NCI-H748 treated with DMSO at 0.1 percent for 48 hours (cell line): ENCODE measurements at places on chromosomes 4 and X.

- DNase-seq = no peak
Observed at GRCh38 chrX:150934453-150934852, 36.0 kb upstream of the CD99L2 start.

- DNase-seq = no peak
Observed at GRCh38 chr4:186487726-186488125, 67.6 kb downstream of the MTNR1A start.

DNA sequence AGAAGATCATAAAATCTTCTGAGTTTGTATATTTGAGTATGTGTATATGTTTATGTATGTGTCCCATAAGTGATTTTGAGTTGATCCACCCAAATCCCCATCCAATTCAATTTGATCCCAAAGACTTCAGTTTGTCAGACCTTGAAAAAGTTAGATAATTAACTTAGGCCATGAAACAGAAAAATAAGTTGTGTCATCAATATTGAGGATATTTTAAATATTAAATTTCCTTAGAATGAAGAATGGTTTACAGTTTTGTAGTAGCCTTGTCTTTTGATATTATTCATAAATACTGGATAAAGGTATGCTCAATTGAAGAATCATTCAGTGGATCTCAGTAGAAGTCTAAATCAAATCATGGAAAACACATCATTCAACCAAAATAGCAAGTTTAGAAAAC is 864.4 kb upstream of the INTU start:
- DNase-seq = no peak

DNA sequence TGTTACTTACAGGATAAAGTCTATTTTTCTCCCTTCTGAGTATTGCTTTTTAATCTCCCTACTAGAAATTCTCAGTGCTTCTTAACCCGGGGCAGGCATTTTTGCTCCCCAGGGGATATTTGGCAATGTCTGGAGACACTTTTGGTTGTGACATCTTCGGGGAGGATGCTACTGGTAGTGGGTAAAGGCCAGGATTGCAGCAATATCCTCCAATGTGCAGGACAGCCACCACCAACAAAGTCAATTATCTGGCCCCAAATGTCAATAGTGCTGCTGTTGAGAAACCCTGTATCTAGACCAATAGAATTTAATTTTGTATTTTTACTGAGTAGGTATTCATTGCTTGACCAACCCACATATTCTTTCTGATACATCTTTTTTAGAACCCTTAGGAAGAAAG is 669.5 kb upstream of the MAGEB2 start:
- DNase-seq = no peak

- DNase-seq = no peak
Observed at GRCh38 chr4:43959976-43960375, 488.6 kb downstream of the KCTD8 start.

GRCh38 chr4:151934766-151935165 is 174.0 kb upstream of the GATB start:
- no peak for DNase-seq

- no peak for DNase-seq
Observed at GRCh38 chrX:111386077-111386476, 25.9 kb downstream of the DCX start.

- DNase-seq = no peak
Observed at GRCh38 chr4:102402223-102402622, 56.9 kb upstream of the SLC39A8 start.

DNA sequence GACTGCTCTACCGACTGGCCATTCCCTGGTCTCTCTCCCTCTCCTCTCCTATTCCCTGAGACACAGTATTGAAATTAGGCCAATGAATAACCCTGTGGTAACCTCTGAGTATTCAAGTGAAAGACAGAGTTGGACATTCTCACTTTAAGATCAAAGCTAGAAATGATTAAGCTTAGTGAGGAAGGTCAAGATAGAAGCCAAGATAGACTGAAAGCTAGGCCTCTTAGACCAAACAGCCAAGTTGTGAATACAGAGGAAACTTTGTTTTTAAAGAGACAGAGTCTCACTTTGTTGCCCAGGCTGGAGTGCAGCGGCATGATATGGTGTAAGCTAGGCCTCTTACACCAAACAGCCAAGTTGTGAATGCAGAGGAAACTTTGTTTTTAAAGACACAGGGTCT is 64.6 kb downstream of the KDM6A start:
- DNase-seq = no peak

- no peak for DNase-seq
Observed at GRCh38 chr4:82697561-82697960, 101.0 kb downstream of the SCD5 start.

GRCh38 chr4:152634110-152634760 is 45.6 kb downstream of the TMEM154 start:
- DNase-seq = no peak

DNA sequence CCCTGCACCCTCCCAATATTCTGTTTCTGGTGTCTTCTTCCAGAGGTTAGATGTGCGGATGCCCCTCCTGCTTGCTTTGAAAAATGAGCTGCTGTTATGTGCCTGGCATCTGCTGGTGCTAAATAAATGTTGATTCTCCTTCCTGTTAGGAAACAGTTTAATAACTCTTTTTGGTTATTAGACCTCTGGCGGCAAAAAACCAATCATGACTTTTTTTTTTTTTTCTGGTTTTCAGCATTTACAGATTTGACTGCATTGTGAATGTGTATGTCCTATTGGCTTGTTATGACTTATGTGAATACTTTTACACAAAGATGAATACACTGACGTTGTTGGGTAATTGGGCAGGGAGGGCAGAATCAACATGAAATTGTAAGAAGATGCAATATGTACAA is 13.6 kb upstream of the TMEM156 start:
- no peak for DNase-seq

DNA sequence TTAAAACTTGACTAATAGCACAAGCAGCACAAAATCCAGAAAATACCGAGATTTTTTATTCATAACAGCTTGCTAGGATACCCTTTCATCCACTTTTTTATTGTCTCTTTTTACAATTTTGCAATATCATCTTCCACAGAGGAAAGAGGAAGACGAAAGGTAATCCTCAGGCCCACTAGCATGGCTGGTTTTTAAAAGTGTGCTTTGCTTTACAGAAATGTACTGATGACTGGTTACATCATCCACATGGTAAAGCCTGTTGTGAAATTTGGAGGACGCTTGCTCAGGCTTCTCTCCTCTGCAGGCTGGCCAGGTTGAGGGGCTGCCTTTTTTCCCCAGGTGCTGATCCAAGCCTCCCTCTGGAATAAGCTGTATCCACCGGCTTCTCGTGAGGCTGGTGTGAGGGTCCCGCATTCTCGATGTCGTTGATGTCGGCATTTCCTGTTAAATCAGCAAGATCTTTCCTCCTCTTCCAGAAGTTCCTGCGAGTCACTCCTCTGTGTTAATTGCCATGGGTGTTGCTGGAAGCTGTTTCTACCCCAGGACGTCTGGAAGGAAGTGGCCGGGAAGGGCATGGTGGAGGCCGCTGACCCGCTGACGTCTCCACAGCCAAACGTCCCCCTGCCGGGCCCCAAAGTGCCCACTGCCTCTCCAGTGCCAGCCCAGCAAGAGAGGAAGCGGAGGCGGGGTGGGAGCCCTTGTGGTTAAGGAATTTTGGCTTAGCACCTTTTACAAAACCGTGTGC is 5.8 kb upstream of the DGKQ start:
- no peak for DNase-seq

DNA sequence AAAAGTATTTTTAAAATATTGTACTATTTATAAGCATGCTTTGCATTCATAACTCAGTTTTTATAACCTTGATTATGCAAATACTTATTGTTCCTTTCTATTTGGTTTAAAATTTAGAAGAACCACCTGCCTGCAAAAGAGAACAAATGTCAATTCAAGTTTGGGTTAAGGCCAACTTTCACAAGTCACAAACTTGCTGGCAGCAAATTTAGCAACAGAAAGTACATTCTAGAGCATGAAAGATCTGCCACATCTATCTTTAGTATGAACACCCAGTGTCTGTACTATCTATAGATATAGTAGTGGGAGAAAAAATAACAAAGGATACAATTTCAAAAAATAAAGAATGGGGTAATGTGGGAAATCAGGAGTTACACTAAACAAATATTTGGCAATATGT is 1014.2 kb downstream of the C4orf33 start:
- no peak for DNase-seq

DNA sequence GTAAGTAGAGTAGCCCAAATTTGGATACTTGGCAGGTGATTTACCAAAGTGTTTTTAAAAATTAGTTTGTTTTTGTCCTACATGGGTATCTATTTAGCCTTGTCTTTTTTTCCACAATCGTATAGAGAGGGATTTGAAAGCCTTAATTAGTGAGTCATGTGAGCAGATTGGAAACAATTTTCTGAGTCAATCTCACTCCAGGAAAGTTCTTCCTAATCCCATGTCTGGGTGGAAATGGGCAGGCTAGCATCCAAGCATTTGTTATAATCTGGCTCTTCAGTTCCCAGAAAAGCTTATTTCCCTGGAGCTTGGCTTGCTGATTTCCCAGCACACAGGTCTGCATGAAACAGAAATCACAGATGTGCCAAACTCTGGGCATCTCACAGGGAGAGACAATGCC is 426.9 kb upstream of the BOD1L1 start:
- no peak for DNase-seq

DNA sequence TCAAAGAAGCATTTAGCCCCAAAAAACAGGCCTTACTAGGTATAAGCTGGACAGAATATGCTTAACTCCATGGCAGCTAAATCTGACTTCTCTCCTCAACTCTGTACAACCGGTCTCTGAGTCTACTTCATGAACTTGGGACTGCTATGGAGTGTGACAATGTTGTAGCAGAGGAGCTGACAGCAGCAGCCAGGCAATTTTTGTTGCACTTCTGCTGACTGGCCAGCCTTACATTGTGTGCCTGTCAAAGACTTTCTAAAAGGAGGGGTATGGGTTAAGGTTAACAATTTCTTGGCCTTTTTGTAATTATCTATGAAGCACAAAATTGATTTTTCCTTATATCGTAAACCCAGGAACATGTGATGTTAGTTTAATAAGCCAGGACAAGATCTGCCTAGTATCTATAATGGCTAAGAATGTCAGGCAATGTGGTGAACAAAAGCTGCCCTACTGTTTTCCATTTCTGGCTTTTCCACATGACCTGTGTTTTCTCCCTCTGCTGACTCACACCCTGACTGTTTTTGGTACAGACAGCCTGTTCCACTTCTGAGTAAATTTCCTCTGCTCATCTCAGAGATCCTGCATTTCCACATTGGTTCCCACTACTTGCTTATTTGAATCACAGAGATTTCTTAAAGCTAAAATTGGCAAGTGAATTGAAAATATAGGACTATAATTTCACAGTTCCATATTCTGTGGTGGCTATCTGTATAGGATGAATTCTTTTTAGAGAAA is 9.3 kb downstream of the NOX1 start:
- DNase-seq = no peak

DNA sequence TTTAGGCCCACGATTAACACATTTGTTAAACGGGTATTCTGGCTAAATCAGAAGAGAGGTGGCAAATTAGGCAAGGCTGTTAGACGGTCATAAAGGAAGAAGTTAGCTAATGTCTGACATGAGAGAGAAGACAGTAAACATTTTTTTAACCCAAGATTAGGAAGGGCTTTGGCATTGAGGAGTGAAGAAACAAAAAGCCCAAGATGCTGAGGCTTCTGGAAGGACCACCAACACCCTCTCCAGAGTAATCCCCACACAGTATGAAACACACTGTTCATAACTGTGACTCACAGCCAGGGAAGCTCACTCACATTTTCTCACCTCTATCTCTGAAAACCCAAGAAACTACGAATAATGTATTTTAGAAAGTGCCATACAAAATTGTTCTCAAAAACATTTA is 127.6 kb downstream of the AMELX start:
- no peak for DNase-seq

- DNase-seq = no peak
Observed at GRCh38 chrX:9897761-9898161, 69.4 kb upstream of the CLDN34 start.

DNA sequence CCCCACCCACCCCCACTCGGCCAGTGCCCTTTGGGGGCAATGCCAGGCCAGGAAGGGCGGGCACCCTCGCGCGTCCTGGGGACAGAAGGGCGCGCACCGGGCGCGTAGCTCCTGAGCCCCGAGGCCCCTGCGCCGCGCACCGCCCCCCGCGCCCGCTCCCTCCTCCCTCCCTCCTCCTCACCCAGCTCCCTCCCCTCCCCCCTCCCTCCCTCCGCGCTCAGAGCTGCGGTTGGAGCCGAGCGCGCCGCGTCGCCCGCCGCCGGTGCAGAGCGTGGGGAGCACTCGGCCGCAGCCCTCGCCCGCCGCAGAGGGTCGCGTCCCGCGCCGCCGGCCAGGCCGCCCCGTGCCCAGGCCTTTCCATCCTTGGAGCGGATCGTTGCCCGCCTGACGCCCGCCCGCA is at the start of gene ATP2B3:
TSS of gene ATP2B3 (plus strand) at position 220 of the 400 bp plus-strand sequence. CDS start 18,606 bp downstream, outside the sequence.
- DNase-seq = no peak

GRCh38 chrX:125398959-125399440 is 79.3 kb downstream of the TEX13C start:
- no peak for DNase-seq

GRCh38 chr4:169571435-169571834 is 40.9 kb downstream of the NEK1 start:
- no peak for DNase-seq

GRCh38 chr4:55554453-55555030 is 7.8 kb upstream of the CLOCK start:
- no peak for DNase-seq

GRCh38 chr4:89658701-89659024 is 178.3 kb downstream of the SNCA start:
- no peak for DNase-seq

DNA sequence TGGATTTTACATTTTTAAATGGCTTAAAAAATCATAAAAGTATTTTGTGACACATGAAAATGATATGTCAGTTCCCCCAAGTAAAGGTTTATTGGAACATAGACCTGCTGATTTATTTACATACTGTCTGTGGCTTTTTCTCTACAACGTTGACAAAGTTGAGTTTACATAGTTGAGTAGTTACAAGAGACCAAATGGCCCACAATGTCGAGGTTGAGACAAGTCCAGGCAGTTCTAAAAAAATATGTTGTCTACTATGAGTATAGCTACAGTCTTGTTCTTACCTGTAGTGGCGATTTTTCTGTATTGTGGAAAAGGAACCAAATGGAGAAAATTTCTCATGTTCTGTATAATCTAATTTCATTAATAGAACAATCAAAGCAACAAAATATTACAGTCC is 163.2 kb downstream of the FRAS1 start:
- DNase-seq = peak; percentile 7

- DNase-seq = no peak
Observed at GRCh38 chrX:107834275-107835201, 8.9 kb downstream of the MID2 start.

DNA sequence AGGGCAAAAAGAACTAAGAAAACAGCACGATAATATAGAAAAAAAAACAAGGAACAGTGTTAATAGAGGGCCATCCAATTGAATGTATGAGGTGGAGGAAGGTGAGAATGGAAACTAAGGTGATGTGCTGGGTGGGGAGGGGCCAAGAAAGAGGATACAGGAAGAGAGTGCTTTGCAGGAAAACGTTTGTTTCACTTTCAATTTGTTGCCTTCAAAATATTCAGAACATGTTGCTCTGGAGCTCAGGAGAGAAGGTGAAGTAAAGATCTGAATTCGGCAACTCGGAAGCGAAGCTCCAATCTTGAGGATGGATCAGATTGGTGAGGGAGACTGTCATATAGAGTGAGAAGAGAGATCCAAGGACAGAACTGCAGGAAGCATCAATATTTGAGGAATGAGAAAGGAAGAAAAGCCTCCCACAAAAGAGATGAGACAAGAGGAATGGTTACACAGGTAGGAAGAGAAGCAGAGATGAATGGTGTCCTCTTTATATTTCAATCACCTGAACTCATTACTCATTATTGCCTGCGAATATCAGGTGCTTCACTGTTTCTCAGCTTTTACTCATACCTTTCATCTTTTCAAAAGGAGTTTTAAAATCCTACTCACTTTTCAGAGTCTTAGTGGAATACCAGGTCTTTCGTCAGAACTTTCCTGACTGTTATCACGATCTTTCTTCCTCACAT is 14.7 kb upstream of the SEC24D start:
- DNase-seq = peak; percentile 8

- DNase-seq = no peak
Observed at GRCh38 chrX:82998163-82998562, 509.9 kb upstream of the POU3F4 start.
